ENCODE measurements at places on chromosomes 5 and 9. TPM values are rescaled to one million over a fixed set of nuclear protein-coding genes. Genes with fewer than 3 reads are reported as not detected.

The GPX3 gene
- 1,259 TPM for total RNA-seq

The WDR38 gene
- total RNA-seq = not detected

The ZNF883 gene
- 0.78 TPM for total RNA-seq

The PRDM9 gene
- not detected for total RNA-seq

The CD180 gene
- total RNA-seq = 3.0 TPM

The DNAH5 gene
- total RNA-seq = 4.6 TPM

The HMMR gene
- total RNA-seq = 1.6 TPM

The RASGRF2 gene
- total RNA-seq = 5.4 TPM

The NRG2 gene
- 1.4 TPM for total RNA-seq

The HNRNPAB gene
- 116 TPM for total RNA-seq

The PCDHB8 gene
- total RNA-seq = 2.4 TPM

The PCDHB10 gene
- 2.1 TPM for total RNA-seq

The SLC36A3 gene
- not detected for total RNA-seq

The SH3TC2 gene
- 1.4 TPM for total RNA-seq

The SLC2A6 gene
- total RNA-seq = 11.4 TPM

The SUSD3 gene
- total RNA-seq = 4.8 TPM

The TERT gene
- not detected for total RNA-seq

The NPR2 gene
- 21.7 TPM for total RNA-seq

The SCGB3A2 gene
- 186 TPM for total RNA-seq

The MEIKIN gene
- not detected for total RNA-seq
